ENCODE measurements at places on chromosomes 1 and 21. TPM values are rescaled to one million over a fixed set of nuclear protein-coding genes. Genes with fewer than 3 reads are reported as not detected.

DNA sequence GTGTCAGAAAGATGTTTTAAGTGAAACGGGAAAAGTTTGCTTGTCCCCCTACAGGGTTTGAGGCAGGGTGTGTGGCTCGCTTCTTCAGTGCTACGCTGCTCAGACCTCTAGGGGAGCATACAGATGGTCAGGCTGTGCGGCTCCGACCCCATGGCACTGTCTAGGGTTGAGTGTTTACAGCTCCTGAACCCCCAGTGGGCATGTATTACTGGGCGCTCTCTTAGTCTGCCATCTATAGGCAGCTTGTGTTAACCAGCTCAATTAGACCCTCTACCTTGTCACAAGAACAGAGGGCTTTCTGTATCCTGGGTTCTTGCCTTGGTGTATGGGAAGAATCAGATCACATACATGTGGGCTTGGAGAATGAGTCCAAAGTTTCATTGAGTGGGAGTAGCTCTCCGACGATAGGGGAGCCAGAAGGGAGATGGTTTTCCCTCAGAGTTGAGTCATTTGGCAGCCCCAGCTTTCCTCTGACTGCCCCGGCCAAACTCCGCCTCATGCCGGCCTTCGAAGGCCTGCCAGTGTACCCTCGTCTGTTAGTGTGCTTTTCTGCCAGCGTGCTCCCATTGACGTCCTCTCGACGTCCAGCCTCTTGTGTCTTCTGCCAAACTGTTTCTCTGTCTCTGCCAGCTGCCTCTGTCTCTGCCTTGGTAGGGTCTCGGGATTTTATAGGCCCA lies 38.6 kb upstream of the ADGRL4 start:
- no peak for DNase-seq

DNA sequence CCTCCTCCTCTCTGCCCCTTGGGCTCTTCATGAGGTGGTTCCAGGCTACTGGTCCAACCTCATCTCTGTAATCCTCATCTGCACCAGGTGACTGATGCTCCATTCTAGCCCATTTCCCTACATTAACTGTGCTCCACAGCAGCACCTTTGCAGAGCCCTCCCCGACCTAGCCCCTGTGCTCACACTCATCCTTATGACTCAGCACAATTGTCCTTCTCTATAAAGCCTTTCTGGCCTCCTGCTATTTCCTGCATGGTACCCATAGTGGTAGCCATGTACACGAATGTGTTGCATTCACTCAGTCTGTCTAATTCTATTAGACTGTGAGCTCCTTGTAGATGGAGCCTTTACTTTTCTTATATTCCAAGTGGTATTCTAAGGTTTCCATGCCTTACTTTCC lies 339.0 kb downstream of the DISC1 start:
- DNase-seq = peak; percentile 26

GRCh38 chr1:20108366-20109123 lies 10.8 kb downstream of the PLA2G2D start:
- no peak for DNase-seq

DNA sequence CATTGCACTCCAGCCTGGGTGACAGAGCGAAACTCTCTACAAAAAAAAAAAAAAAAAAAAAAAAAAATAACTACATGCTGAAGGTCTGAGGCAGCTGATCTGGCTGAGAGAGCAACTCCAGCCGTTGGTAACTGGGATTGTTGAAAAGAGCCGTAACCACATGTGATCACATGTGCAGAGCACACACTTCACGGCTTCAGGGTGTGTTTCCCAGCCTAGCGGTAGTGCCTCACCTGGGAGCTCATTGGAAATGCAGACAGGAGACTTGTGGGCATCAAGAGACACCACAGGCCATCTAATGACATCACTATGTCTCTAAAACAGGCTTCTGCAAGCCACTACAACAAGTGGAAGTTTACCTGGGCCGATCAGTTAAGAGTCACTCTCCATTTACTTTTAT lies 11.8 kb upstream of the OTUD7B start:
- DNase-seq = peak; percentile 7

DNA sequence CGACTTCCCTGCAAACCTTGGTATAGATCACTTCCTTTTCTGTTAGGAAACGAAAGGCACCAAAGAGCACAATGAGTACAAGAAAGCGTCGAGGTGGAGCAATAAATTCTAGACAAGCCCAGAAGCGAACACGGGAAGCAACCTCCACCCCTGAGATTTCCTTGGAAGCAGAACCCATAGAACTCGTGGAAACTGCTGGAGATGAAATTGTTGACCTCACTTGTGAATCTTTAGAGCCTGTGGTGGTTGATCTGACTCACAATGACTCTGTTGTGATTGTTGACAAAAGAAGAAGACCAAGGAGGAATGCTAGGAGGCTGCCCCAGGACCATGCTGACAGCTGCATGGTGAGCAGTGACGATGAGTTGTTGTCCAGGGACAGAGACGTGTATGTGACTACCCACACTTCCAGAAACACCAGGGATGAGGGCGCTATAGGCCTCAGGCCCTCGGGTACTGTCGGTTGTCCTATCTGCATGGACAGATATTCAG lies 18.5 kb downstream of the FAM89A start:
- no peak for DNase-seq

GRCh38 chr1:116372191-116372590 lies 853 bp upstream of the ATP1A1 start:
- DNase-seq = peak; percentile 55

DNA sequence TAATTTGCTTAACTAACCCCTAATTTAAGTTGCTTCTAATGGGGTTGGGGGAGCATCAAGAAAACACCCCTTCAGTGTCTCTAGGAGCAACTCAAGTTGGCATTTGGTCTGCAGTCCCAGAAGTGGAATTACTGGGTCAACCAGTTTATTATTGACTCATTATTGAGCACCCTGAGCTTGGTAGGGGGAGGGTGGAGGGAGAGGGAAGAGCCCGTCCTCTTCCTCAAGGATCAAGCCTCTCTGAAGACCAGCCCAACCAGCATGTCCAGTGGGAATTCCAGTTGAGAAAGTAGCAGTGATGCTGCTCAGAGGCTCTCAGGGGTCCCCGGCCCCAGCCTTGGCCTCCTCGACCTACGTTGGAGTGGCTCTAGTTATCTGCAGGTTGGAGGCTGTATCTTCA lies 2.1 kb upstream of the PLA2G2F start:
- no peak for DNase-seq

DNA sequence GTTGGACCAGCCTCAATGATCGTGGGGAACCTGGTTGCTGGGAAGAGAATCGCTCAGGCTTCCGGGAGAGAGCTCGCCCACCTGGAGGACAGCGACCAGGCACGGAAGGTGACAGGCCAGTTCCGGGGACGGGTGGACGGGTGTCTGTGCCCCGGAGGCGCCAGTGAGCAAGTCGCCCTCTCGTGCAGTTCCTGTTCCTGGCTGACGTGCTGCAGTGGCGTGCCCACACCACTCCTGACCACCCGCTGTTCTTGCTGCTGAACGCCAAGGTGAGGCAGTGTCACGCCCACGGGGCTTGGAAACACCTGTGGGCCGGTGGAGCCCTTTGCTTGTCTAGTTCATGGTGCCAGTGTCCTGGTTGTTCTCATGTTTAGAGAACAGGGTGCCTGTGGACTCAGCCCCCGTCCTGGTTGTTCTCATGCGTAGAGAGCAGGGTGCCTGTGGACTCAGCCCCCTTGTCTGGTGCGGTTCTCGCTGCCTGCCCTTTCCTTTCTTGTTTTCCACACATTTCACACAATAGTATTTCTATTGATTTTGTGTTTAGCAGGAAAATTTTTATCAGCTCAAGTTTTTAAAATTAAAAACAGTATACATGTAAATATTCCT lies 53.1 kb downstream of the S100B start:
- DNase-seq = no peak

DNA sequence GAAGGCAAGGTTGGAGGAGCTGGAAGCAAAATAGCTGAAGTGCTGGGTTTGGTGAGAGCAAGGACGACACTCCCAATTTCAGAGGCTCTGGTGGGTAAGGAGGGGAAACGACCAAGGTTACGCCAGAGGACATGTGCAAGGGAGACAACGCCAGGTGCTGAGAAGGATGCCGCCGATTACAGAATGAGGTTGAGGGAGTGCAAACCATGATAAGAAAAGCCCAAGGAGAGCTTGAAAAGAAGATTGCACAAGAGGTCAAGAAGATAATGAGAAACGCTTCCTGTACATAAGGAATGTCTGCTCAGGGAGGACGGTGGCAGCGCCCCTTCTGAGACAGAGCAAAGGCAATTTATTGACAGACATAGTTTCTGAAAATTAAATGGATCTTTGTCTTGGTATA lies 382.0 kb upstream of the PROX1 start:
- no peak for DNase-seq

DNA sequence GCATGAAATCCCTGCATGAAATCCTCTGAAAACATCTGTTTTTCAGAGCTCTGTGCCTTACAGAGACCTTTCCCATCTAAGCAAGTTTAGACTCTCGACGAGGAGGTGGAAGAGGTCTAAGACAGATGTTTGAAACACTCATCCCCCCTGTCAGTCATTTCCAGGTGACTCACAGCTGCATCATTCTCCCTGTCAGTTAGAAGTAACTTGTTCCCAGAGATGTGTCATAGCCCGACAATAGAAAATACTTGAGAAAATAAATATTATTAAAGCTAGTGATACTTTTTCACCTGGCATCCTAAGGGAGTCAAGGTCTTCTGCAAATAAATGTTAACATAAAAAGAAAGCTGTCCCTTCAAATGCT lies 41.6 kb upstream of the SEC16B start:
- no peak for DNase-seq

GRCh38 chr1:197595304-197595904 lies 179.9 kb downstream of the DENND1B start:
- DNase-seq = no peak

- no peak for DNase-seq
Measured at GRCh38 chr1:241696815-241697639, 44.9 kb downstream of the WDR64 start.

DNA sequence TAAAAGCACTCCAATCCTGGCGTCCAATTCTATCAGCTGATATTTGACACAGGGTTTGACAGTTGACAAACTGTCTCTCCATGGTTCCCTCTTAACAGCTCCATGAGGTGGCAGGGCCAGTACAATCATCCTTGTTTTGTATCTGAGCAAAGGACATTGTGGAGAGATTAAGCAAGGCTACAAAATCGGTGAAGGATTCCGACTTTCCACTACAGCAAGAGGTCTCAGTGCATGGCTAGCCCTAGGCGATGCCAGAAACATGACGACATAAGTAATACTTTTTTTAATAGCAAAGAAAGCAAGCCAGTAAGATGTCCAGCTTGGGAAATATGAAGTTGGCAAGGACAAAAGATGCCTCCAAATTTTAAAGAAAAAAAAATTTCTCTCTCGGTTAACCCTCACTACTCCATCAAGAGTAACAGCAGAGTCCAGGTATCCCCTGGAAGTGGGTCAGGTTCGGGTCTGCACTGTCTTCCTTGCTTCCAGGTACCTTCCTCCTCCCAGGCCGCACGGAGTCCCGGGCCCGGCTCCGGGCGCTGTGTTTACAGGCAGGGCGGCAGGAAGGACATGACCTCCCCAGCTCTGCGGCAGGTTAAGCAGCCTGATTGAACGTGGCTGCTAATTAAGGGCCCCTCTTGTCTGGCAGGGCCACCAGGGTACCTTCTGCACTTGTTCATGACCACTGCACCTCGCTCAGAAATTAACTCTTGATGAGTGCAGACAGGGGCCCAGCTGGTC lies 106.1 kb downstream of the SIM2 start:
- no peak for DNase-seq

GRCh38 chr1:118290046-118290445 lies 105.0 kb upstream of the SPAG17 start:
- no peak for DNase-seq

DNA sequence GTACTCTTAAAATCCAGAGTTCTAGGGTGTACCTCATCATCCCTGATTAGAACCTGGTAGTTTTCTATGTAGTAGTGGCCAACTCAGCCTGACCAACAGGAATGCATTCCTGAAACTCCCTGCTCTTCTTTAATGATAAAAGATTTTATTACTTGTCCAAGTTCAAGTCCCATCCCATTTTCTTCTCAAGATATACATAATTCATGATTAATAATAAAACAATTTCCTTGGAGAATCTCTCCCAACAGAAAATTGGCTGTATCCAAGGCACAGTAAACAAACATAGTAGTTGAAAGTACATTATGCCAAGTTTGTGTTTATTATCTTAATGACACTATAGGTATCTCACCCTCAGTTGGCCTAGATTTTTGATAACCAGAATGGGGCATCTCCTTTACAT lies 714.1 kb upstream of the ADAMTS5 start:
- DNase-seq = no peak

GRCh38 chr1:213541641-213542040 lies 446.1 kb upstream of the PROX1 start:
- no peak for DNase-seq

DNA sequence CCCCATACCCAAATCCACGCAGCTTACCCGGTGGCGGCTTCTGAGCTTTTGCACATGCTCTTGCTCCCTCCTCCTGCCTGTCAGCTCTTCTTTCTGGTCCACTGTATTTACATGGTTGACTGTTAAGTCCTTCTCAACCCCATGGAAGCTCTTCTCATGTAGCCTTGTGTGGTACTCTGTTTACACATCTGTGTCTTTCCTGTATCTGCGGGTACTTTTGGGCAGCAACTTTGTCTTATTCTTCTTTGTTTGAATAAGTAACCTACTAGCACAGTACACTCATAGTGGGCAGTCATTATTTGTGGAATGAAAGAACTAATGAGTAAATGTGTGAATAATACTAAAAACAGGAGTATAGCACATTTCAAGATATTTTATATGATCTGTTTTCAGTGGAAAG lies 88.5 kb upstream of the GPR88 start:
- no peak for DNase-seq

DNA sequence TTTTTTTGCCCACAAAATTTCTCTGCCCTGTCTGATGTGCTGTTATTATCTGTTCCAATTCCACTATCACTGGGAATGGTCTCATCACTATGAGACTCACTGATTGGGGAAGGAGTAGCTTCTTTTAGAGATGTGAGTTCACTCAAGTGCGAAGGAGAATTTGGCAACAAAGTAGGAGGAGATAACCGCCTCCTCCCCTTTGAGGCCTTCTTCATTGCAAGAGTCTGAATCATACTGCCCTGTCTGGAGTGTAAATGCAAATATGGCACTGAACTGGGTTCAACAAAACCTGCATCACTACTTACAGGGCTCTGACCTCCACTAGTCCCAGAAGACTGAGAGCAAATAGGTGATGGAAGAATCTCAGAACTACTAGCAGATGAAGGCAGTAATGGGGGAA lies 83.4 kb downstream of the ASH1L start:
- DNase-seq = peak; percentile 71

GRCh38 chr1:183214021-183214970 lies 28.2 kb downstream of the LAMC2 start:
- no peak for DNase-seq

The FCRLA gene
- total RNA-seq = 637 TPM

The CHRM3 gene
- total RNA-seq = 0.07 TPM

The TP73 gene
- 0.52 TPM for total RNA-seq

The CYYR1 gene
- not detected for total RNA-seq

The UBE2U gene
- not detected for total RNA-seq

The TMEM269 gene
- total RNA-seq = not detected

The ADORA3 gene
- total RNA-seq = not detected
